ENCODE measurements at places on chromosomes 13 and 19. TPM values are rescaled to one million over a fixed set of nuclear protein-coding genes. Genes with fewer than 3 reads are reported as not detected.

DNA sequence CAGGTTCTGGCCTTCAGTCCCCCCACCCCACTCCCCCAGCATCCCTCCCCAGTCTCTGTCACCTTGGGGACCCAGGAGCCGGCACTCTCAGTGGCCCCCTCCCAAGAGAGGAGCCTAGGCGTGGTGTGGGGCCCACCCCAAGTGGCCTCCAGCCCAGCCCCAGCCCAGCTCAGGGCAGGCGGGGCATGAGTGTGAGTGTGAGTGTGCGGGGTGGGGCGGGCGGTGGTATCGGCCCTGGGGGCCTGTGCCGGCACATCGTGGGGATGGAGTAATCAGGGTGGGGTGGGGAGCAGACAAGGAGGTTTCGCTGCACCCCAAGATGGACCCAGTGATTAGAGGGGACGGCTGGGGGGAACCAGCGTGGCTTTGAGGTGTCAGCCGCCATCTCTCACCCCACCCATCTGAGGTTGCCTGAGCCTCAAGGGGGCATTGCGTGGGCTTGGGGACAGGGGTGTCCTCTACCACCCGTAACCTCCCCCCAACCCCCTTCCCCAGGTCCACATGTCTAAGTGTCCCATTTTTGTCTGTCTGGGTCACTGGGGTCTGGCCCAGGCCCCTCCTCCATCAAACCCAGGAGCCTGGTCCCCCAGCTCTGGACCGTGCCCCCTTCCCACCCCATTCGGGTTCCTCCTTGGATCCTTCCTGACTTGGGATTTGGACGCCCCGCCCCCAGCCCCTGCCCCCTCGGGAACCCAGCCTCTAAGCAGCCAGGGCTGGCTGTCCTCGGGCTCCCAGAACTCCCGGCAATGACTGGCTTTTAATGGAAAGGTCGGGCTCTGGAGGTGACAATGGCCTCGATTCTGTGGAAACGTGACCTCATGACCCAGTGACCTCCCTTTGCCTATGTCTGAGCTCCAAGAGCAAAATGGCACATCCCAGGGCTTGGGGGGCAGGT, 6.9 kb upstream of the SULT2B1 start:
- DNase-seq: no peak

The PGLYRP1 gene
- not detected for total RNA-seq

The BEST2 gene
- total RNA-seq: 41.4 TPM

DNA sequence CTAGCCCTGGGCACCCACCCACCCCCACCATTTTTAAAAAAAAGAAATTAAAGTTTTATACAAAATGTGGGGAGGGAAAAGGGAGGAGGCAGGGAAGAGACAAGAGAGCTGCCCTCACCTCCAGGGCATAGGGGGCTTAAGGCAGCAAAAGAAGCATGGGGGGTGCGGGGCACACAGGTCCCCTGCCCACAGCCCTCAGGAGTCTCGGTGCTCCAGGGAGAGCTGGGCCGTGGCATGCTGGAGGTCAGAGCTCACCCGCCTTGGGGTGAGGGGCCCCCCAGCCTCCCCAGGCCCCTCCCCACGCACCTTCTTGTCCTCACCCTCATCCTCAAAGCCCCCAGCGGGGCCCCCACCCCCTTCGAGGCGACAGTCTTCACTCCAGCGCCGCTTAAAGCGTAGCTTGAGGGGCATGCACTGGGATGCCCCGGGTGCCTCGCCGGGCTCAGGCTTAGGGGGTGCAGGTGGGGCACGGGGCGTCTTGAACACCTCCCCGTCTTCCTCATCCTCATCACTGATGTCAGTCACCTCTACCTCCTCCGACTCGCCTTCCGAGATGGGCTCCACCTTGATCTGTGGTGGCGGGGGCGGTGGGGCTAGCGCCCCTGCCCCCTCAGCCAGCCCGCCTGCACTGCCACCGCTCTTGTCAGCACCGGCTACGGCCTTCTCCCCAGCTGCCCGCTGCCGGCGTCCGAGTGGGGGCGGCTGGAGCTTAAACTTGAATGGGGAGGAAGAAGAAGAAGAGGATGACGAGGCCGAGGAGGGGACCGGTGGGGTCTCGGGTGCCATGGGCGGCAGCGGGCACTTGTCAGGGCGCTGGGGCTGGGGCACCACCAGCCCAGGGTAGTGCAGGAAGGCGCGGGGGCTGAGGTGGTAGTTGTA, 6.1 kb upstream of the GSK3A start:
- no peak for DNase-seq

The IGFL4 gene
- 1.4 TPM for total RNA-seq

DNA sequence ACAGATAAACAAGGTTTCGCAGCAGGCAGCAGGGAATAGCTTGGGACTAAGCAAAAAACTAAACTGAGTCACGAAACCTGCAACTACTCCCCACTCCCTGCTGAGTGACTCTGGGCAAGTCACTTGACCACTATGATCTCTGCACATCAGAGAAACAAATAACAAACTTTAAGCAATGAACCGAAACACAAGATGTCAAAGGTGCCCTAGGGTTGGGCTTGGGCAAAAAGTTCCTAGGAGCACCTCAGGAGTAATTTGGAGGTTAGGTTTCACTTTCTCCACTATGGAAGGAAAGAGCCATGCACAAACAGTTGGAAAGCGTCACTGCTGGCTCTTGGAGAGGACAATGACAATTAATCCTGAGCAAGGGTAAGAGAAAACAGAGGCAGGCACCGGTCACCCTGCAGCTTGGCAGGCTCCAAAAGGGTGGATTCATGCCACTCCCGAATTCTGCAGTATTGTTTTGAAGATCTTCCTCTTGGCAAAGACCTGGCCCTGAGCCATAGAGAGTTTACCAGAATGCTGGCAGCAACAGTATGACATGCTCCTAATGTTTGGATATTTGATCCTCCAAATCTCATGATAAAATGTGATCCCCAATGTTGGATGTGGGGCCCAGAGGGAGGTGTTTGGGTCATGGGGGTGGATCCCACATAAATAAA, 60.3 kb downstream of the CRYL1 start:
- DNase-seq: no peak

The SIAH3 gene
- total RNA-seq: not detected

The SCN1B gene
- 1.4 TPM for total RNA-seq

GRCh38 chr13:105336706-105337576, 1198.5 kb downstream of the EFNB2 start:
- no peak for DNase-seq
